A172 (cell line): ENCODE measurements at places on chromosomes 16 and 17.

DNA sequence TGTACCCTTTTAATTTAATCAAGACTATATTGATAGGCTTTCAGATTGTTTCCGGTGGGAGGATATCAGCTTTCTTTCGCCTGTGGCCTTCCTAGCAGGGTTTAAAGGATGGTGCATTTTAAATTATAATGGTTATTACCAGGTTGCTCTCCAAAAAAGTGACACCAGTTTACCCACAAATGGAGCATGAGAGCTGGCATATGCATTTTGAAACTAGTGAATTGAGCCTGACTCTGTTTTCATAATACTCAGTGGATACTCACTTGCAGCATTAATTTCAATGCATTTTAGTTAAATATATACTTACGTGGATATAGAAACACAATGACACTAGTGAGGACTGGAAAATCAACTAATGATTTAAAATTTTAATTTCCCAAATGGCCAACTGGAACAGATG, 5.8 kb downstream of the MYL4 start:
- DNase-seq = no peak

DNA sequence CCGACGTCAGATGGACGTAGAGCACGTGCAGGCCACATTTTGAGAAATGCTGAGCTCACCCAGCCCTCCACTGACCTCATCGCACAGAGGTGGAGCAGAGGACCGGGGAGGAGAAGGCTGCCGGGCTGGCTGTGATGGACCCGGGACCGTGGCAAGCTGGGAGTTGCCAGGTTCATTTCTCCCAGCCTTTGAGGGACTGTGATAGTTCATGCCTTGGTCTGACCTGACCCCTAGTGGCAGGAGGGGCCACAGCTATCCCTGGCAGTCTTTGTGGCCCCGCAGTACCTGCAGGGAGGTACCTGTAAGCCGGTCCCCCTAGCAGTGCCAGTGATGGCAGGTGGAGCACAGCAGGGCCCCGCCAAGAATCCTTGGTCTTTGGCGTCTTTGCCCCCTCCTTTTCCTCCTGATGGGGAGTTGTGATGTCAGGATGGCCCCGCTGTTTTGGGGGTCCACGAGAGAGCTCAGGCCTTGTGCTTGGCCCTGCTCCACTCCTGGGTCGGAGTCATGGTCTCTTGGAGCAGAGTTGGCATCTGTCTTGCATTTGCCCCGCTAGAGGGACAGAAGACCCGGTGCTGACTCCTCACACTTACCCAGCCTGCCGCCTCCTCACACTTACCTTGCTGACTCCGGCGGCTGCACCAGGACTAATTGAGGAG, 50.4 kb downstream of the OR1D5 start:
- peak; percentile 64 for DNase-seq

DNA sequence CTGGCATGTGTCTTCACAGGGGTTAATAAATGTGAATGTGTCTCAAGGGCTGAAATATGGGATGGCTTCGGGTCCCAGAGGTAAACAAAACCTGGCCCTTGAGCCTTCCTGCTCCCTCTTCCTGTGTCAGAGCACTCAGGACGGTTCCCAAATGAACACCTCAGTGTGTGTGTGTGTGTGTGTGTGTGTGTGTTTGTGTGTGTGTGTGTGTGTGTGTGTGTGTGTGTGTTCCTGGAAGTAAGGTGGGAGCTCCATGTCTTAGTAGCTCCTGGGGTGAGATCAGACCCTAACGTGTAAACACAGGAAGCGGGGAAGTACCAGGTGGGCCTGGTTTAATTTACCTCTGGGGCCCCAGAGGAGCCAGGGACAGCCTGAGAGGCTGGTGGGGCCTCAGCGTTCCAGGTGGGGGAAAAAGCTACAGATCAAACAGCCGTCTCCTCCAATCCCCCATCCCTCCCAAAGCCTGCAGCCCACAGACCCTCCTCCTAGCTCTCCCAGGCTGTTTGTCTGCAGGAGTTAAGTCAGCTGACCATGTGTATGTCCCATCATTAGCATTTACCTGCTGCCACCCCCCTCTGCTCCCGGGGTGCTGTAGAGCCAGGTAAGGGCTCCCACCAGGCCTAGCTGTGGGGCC, 6.1 kb downstream of the KIF19 start:
- no peak for DNase-seq

GRCh38 chr17:44024853-44025252, 10.1 kb upstream of the TMEM101 start:
- DNase-seq = no peak

DNA sequence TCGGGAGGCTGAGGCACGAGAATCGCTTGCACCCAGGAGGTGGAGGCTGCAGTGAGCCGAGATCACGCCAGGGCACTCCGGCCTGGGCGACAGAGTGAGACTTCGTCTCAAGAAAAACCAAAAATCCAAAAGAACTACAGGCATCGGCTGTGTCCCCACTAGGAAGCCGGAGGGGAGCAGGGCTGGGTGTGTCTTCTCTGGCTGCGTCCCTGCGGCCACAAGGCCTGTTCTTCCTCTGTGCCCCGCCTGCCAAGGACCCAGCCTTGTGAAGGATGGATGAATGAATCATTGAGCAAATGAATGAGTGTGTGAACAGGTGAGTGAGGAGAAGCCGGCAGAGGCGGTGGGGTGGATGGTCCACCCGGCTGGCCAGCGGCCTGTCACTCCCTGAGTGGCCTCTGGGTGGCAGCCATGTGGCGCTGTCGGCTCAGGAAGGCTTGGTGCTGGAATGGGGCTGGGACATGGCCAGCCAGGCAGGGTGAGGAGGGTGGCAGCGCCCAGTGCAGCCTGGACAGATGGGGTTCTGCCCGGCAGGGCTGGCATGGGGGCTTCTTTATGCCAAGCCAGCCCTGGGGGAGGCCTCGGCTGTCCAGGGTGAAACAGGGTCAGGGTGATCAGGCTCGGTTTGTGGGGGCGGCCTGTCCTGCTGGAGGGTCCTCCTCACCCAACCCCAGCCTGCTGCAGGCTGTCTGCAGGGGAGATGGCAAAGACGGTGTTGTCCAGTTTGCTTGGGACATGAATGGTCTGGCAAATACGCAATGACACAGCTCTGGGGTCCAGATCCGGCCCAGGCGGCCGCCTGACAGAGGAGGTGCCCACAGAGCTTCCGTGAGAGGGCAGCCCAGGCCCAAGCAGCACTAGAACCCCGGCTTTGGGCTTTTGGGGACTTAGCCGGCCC, 21.7 kb downstream of the SLC25A10 start:
- DNase-seq = peak; percentile 77

DNA sequence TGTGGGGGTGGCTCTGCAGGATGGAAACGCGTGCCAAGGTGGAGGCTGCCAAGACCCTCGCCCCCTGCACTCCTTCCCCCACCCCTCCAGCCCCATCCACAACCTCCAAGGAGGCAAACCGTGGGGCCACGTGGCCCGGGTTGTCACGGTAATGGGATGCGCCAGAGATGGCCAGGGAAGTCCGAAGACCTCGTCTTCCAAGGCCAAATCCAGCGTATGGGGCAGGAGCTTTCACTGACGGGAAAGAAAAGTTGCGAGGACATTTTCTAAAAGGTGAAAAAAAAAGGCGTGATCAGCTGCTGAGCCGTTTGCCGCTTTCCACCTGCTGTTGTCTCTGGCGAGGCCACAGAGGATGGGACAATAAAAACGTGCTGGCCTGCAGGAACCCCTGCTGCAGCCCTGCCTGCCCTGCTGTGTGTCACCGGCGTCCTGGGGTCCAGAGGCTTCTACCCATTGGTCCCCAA, 28.3 kb upstream of the GSE1 start:
- DNase-seq = no peak

DNA sequence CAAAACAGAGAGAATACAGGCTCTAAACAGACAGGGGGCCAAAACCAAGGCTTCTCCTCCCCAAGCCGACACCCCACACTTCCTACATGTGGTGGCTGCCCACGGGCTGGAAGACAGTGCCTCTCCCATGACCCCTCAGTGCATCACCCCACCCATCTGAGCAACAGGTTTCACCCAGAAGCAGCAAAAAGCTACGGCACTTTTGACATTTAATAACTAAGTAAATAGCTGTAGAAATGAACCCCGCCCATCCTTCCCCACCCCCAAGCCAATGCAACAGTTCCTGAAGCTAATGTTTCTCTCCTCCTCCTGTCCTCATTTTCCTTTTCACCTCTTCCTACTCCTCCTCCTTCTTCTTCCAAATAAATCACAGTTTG, 9.9 kb upstream of the SOX9 start:
- DNase-seq = no peak

DNA sequence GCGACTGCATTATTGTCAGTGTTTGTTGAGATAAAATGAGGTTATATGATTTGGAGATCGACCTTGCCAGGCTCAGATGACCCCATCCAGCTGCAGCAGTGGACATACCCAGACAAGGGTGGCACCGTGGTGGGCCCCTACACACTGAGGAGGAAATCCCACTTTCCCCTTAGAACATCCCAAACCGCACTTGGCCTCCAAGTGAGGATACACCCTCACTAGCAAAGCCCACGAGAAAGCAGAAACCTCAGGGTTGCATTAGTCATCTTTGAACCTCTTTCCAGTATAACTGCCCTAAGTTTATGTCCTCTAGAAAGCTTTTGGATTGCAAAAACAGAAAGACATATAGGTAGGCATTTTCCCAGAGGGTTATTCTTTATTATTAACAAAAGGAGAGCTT, 101.5 kb downstream of the CLEC16A start:
- DNase-seq = no peak
